ENCODE measurements at places on chromosomes 7 and 10.

DNA sequence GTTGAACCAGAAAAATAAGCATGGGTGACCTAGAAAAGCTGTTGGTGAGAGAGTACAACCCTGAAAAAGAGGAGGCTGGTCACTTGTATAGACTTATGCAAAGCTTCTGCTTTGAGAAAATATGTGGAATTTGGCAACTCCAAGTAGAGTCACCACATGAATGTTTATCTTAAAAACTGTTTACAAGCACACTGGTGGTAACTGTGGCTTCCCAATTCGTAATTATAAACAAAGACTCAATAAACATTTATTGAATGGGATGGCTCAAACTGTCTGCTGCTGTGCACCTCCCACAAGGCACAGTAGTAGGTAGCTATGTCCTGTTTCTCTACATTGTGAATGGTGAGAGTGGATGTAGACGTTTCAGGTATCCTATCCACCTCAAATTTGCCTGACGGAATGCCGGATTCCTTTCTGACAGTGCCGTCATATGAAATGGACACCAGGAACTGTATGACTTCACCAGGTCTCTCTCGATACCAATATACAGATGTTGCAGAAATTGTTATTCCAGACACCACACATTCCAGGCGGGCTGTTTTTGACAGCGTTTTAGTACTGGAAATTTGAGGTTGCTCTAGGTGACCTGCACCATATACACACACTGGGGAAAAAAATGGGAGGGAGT, 43.4 kb upstream of the TARP start:
- H3K27me3 ChIP-seq, result no peaks in the 10 kb centered on the region
- no peak overlapping the region for H3K4me3 ChIP-seq
- DNase-seq, result no peak
- no peaks in the 10 kb centered on the region for H3K4me1 ChIP-seq
- H3K36me3 ChIP-seq, result no peaks in the 10 kb centered on the region

- H3K36me3 ChIP-seq, result no peaks in the 10 kb centered on the region
- H3K27me3 ChIP-seq, result no peaks in the 10 kb centered on the region
- H3K4me1 ChIP-seq, result no peaks in the 10 kb centered on the region
- H3K4me3 ChIP-seq, result no peak overlapping the region
- no peak overlapping the region for H3K27ac ChIP-seq
- DNase-seq, result no peak
Observed at GRCh38 chr10:128625926-128626325, 499.7 kb upstream of the MKI67 start.

GRCh38 chr7:99829524-99830160, 1.8 kb downstream of the CYP3A43 start:
- H3K27ac ChIP-seq, result no peak overlapping the region
- no peaks in the 10 kb centered on the region for H3K27me3 ChIP-seq
- H3K36me3 ChIP-seq, result no peaks in the 10 kb centered on the region
- no peak overlapping the region for H3K4me3 ChIP-seq
- H3K4me1 ChIP-seq, result peaks cover 7% of the 10 kb centered on the region
- no peak for DNase-seq

DNA sequence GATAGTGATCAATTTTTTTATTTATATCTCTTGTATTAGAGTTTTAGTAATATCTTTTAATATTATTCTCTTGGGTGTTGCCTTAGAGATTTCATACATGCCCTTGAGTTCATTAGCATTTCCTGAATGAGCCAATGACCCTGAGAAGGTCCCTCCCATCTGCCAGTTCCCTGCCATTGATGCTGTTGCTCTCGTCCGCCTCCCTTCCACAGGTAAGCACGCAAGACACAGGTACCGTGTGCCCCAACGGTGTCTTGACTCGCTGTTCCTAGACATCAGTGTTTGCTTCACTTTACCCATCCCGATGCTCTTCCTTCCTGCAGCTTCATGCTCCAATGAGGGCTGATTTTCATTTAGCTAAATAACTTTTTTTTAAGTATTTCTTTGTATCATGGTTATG, 19.7 kb upstream of the PWWP2B start:
- H3K4me1 ChIP-seq, result no peaks in the 10 kb centered on the region
- DNase-seq, result no peak
- H3K27ac ChIP-seq, result no peak overlapping the region
- H3K36me3 ChIP-seq, result no peaks in the 10 kb centered on the region

GRCh38 chr7:150755473-150756099, 18.4 kb downstream of the GIMAP5 start:
- no peak for DNase-seq
- H3K4me1 ChIP-seq, result no peaks in the 10 kb centered on the region
- peak overlapping the region; percentile 18 for H3K27ac ChIP-seq
- no peaks in the 10 kb centered on the region for H3K36me3 ChIP-seq
- H3K27me3 ChIP-seq, result no peaks in the 10 kb centered on the region

DNA sequence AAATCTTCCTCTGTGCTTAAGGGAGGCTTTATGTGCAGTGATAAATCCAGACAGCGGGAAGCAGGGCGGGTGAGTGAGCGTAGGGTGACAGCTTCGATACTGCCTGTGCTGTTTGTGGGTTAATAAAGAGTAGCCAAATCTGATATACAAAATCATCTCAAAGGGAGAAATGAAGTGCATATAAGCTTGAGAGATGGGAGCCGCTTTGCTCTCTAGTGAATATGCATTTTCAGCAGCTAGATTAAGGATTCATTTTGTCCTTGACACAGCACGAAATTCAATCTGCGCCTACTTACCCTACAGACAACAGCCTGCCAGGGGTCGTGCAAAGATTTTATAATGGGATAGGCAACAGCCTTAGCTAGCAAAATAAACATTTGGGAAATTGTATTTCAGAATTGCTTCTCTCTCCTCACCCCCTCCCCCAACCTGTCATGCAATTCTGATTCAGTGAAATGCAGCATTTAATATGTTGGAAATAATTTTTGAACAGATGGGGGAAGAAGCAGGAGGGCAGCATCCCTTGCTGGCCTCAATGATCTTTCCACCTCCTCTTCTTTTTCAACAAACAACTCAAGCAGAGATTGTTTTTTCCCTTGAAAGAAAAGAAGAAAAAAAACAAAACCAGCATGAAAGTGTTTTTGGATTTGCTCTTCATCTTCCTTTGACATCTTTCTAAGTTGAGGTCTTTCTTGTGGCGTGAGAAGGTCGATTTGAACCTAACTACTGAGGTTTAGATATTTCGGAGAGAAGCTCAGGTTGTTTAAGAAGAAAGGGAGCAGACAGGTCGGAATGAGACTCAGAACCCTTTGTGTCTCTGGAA, 117.9 kb downstream of the AOAH start:
- no peak overlapping the region for H3K4me3 ChIP-seq
- no peak for DNase-seq
- peaks cover 15% of the 10 kb centered on the region for H3K4me1 ChIP-seq
- no peaks in the 10 kb centered on the region for H3K36me3 ChIP-seq

DNA sequence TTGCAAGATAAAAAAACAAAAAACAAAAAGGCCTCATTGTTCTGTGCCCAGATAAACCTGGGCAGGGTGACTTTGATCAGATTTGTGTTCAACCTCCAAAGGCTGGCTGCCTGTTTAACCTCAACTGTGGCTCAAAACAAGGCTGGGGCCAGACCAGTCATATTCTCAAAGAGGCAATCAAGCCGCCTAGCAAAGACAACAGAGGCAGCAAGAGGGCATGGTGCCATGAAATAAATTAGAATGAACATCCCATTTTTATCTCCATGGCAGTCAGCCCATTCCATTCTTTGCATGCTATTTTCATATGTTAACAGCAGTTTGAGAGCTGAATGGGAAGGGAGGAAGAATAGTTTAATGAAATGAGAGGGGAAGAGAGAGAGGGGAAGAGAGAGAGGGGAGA, 1150.3 kb downstream of the TYW1 start:
- no peaks in the 10 kb centered on the region for H3K4me1 ChIP-seq
- DNase-seq, result no peak
- no peak overlapping the region for H3K4me3 ChIP-seq
- H3K27ac ChIP-seq, result no peak overlapping the region

DNA sequence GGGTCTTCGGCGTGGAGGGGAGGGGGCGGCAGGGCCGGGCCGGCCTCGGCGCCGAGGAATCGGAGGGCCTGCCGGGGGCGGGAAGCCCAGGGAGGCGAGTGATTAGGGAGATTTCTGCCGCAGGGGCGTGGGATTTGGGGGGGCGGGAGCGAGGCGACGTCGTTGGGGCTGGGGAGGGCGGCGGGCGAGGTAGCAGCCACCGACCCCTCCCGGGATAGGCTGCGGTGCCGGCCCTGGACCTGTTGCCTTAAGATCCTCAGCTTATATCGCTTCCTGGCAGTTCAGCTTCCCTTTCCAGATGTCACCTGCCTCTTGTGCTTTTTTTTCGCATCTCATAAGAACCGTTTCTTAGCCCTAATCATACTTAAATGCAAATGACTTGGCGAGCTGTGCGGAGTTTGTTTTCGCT, 655 bp downstream of the LMTK2 start:
- H3K27ac ChIP-seq, result peak overlapping the region; percentile 94
- DNase-seq, result no peak
- peaks cover 43% of the 10 kb centered on the region for H3K4me1 ChIP-seq
- peak overlapping the region; percentile 87 for H3K4me3 ChIP-seq
- H3K27me3 ChIP-seq, result no peaks in the 10 kb centered on the region

DNA sequence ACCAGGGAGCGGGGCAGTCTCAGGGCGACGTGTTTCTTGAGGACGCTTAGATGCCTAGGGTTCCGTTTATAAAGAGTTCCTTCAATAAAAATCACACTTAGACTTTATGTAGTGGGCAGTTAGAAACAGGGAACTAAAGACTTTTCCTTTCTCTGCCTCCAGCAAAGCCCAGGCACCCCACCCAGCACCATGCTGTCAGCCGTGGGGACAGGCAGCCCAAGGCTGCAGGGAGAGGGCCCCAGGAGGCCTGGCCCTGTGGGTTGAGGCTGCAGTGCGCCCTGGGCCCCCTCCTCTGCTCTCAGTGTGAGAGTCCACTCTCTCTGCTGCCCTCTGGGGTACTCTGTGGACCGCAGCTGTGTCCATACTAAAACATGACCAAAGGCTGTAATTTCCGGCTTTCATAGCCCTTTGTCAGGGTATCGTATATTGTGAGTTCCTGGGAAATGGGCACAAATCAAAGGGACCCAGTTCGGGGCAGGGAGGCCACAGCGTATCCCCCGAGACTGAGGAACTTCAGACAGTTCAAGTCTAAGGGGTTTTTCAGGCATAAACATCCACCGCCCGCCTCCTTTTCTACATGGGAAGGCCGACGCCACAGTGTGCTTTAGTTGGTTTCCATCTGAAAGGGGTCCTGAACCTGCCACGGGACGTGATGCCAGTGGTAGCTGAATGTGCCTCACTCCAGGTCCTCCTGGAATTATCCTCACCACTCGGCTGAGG, 59.7 kb downstream of the DNAJB6 start:
- no peaks in the 10 kb centered on the region for H3K27me3 ChIP-seq
- no peak overlapping the region for H3K4me3 ChIP-seq
- peak overlapping the region; percentile 5 for H3K27ac ChIP-seq

GRCh38 chr7:148964483-148965267, 63.6 kb downstream of the PDIA4 start:
- no peaks in the 10 kb centered on the region for H3K27me3 ChIP-seq
- H3K36me3 ChIP-seq, result no peaks in the 10 kb centered on the region
- H3K4me3 ChIP-seq, result peak overlapping the region; percentile 63
- H3K4me1 ChIP-seq, result peaks cover 36% of the 10 kb centered on the region
- no peak for DNase-seq

DNA sequence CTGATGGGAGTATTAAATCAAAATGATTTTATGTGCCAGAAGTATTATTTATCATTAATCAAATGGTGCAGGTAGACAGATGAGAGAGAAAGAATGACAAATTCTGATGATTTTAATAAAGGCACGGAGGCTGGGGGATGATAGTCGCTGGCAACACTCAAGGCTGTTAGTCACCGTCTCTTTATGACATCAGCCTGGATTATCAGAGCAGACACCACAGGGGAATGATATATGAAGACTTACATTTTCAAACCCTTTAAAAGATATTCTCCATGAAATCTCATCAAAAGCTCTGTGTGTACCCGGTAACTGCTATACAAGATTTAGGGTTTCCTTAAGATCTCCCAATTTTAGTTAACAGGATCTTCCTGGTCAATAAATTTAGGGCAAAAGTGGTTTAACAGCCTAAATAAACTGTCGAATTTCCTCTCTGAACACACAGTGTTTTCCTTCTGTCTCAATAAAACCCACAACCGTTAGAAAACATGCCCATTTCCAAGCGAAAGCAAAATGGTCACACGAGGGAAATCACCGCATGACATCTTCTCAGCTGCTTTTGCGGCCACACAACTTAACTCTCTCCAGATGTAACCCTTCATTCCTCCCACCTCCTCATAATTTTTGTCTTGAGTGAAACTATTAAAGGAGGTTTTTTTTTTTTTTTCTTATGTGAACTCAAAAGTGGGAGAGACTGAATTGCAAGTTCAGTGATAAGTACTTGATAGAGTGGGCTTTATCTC, 133.2 kb upstream of the FAM171A1 start:
- H3K27me3 ChIP-seq, result no peaks in the 10 kb centered on the region
- H3K27ac ChIP-seq, result no peak overlapping the region
- H3K4me3 ChIP-seq, result no peak overlapping the region
- DNase-seq, result no peak
- H3K36me3 ChIP-seq, result no peaks in the 10 kb centered on the region
- H3K4me1 ChIP-seq, result no peaks in the 10 kb centered on the region

- no peak overlapping the region for H3K27ac ChIP-seq
- H3K27me3 ChIP-seq, result no peaks in the 10 kb centered on the region
- H3K4me3 ChIP-seq, result no peak overlapping the region
Observed at GRCh38 chr10:125857185-125857760, 23.8 kb downstream of the DHX32 start.

DNA sequence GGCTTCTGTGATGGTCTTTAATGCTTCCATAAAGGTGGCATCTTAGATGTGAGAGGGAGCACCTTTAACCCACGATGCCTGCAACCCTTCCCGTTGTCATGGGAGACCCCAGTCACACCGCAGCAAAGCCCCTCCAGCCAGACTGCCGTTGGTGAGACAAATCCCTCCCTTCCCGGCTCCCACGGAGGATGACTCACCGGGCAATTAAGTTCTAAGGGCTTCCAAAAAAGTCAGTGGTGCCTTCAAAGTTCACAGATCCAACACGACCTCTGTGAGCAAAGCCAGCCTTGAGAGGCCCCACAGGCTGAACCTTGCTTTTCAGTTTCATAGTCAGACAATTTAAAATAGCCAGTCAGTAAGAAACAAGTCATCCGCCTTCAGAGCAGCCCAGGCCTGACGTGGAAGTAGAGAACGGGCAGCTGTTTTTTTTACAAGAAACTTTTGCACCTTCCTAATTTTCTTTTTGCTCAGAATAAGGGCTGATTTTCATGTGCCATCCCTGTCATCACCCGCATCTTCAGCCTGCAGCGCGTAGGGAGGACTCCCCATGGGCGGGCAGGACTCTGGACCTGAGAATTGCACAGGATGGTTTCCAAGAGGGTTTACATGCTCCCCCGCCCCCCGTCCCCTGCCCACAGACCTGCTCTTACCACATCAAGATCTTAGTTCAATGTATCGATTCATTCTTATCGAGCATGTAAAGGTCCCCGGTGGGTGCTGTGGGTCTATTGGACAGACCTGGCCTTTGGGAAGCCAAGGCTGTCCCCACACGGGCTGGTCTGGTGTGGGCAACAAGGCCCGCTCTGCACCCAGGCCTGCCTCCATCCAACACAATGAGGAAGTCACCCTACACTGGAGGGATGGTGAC, 333.9 kb downstream of the DNAJB6 start:
- no peak overlapping the region for H3K27ac ChIP-seq
- no peaks in the 10 kb centered on the region for H3K36me3 ChIP-seq
- H3K27me3 ChIP-seq, result peaks cover 29% of the 10 kb centered on the region

- peak overlapping the region; percentile 81 for H3K4me3 ChIP-seq
- H3K27me3 ChIP-seq, result no peaks in the 10 kb centered on the region
- peaks cover 42% of the 10 kb centered on the region for H3K4me1 ChIP-seq
- H3K27ac ChIP-seq, result no peak overlapping the region
- DNase-seq, result no peak
Observed at GRCh38 chr10:68334672-68335467, 2.1 kb upstream of the PBLD start.

GRCh38 chr7:155914341-155914740, 102.1 kb upstream of the SHH start:
- no peak overlapping the region for H3K4me3 ChIP-seq
- H3K4me1 ChIP-seq, result peaks cover 4% of the 10 kb centered on the region
- H3K27ac ChIP-seq, result no peak overlapping the region
- no peak for DNase-seq
- H3K36me3 ChIP-seq, result no peaks in the 10 kb centered on the region
- H3K27me3 ChIP-seq, result no peaks in the 10 kb centered on the region
